Central memory CD4-positive, alpha-beta T cell (primary cell): ENCODE measurements at places on chromosomes 13 and 19.

DNA sequence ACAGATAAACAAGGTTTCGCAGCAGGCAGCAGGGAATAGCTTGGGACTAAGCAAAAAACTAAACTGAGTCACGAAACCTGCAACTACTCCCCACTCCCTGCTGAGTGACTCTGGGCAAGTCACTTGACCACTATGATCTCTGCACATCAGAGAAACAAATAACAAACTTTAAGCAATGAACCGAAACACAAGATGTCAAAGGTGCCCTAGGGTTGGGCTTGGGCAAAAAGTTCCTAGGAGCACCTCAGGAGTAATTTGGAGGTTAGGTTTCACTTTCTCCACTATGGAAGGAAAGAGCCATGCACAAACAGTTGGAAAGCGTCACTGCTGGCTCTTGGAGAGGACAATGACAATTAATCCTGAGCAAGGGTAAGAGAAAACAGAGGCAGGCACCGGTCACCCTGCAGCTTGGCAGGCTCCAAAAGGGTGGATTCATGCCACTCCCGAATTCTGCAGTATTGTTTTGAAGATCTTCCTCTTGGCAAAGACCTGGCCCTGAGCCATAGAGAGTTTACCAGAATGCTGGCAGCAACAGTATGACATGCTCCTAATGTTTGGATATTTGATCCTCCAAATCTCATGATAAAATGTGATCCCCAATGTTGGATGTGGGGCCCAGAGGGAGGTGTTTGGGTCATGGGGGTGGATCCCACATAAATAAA, 60.3 kb downstream of the CRYL1 start:
- no peak for DNase-seq

DNA sequence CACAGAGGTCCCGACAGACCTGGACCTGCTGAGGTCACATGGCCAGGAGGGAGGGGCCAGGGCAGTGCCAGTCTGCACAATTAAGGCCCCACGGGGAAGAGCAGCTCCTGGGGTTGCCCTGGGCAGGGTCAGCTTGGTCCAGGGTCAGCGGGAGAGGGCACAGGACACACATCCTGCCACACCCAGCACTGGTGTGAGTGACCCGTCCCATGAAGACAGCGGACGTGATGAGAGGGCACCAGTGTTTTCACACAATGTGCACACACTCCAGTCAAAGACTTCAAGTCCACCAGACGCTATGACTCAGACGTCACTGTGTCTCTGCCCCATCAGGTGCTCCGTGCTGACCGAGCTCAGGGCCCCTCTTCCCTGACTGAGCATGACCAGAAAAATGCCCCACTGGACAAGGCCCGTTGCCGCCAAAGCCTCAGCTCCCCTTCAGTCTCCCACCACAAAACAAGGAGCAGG, 4.2 kb downstream of the TMEM259 start:
- no peak for DNase-seq

DNA sequence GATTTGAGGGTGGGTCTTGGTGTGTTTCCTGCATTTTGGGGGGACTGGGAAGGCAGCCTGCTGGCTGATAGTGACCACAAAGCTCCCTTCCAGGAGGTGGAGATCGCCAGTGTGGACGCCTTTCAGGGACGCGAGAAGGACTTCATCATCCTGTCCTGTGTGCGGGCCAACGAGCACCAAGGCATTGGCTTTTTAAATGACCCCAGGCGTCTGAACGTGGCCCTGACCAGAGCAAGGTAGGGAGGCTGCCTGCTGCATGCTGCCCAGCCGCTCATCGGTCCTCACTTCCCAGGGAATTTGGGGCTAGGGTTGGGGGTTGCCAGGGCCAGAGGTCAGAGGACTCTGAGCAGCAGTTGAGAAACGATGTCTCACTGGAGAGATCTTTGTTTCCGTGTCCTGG, 30.2 kb downstream of the UPF1 start:
- no peak for DNase-seq

DNA sequence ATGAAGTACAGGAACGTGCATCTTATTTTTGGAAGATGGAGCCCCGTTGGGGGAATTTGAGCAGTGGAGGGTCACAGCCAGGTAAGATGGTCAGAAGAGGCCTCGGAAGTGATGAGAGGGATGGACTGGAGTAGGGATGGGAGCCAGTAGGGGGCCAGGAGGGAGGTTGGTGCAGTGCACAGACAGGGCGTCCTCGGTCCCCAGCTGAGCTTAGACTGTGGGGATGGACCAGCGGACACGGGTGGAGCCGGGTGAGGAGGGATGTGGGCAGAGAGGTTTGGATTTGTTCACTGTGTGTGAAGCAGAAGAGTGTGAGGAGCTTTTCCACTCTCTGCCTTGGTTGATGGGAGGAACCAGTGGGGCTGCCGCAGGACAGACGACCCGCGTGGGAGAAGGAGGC, 10.6 kb downstream of the RPS9 start:
- DNase-seq = no peak

DNA sequence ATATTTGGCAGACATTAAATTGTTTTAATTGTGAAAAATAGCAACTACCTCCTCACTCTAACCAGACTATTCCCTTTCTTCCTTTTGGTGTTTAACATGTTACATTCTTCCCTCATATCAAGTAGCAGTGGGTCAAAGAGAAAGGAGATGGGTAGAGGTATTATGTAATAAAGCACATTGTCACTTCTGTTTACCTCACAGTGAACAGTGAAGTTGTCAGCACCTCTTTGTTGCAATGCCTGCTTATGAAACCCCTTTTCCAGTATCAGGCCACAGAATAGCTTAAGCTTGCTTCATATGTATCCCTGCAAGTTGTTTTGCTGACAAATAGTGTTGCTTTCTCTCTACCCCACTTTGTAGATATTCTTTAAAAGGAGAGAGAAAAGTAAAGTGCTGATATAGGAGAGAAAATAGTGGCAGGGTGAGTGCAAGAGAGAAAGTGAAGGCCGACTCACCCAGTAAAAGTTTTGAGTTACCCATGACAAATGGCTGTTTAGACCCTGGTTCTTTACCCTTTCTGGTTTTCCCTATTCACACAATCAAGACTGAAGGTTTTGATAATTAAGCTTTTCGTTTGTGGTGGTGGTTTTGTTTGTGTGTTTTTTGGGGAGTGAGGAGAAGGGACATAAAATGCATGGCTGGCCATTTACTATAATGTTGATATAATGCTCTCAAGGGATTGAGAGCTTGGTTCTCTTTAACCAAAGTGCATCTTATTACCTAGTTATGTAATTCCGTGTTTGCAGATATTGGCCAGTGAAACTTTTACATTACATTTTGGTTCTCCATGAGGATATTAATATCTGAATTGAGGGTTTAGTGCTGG, 3.7 kb downstream of the ITM2B start:
- no peak for DNase-seq
